CD8-positive, alpha-beta memory T cell (primary cell): ENCODE measurements at places on chromosomes 7 and 10. TPM values are rescaled to one million over a fixed set of nuclear protein-coding genes. Genes with fewer than 3 reads are reported as not detected.

GIMAP1 gene
- total RNA-seq = 9.8 TPM

C10orf67 gene
- total RNA-seq = not detected

NKX2-3 gene
- not detected for total RNA-seq

TFPI2 gene
- total RNA-seq = not detected

TSPAN13 gene
- 0.66 TPM for total RNA-seq

PDE1C gene
- total RNA-seq = not detected

CCDC172 gene
- total RNA-seq = not detected

SUN3 gene
- total RNA-seq = not detected

INPP5A gene
- 4.8 TPM for total RNA-seq

FAM131B gene
- total RNA-seq = 2.4 TPM

SLC18A2 gene
- total RNA-seq = 0.07 TPM

PTF1A gene
- not detected for total RNA-seq

HOXA10 gene
- not detected for total RNA-seq

ZNF487 gene
- total RNA-seq = 1.5 TPM

DMBT1 gene
- total RNA-seq = not detected

DPYSL4 gene
- 3.2 TPM for total RNA-seq

MMD2 gene
- total RNA-seq = not detected

OR2A14 gene
- total RNA-seq = not detected

DCLRE1A gene
- 16.9 TPM for total RNA-seq

AUTS2 gene
- 4.4 TPM for total RNA-seq

ANKIB1 gene
- total RNA-seq = 44.7 TPM

FAM237B gene
- not detected for total RNA-seq

TRIL gene
- total RNA-seq = not detected

SHH gene
- total RNA-seq = not detected

ELFN1 gene
- 0.15 TPM for total RNA-seq

HSPA12A gene
- 0.07 TPM for total RNA-seq

HOXA11 gene
- total RNA-seq = not detected

CHST15 gene
- total RNA-seq = 0.24 TPM

PILRB gene
- 33.7 TPM for total RNA-seq

PTPRE gene
- total RNA-seq = 25.2 TPM

MYO3A gene
- total RNA-seq = not detected

ADAMTS14 gene
- not detected for total RNA-seq

THSD7A gene
- total RNA-seq = not detected

STEAP2 gene
- not detected for total RNA-seq

PRLHR gene
- total RNA-seq = not detected

SFRP5 gene
- not detected for total RNA-seq

TFAM gene
- 124 TPM for total RNA-seq

DIP2C gene
- total RNA-seq = 0.44 TPM

LRRC17 gene
- not detected for total RNA-seq

ANKMY2 gene
- 10.7 TPM for total RNA-seq

KLF14 gene
- total RNA-seq = not detected

LIPN gene
- total RNA-seq = not detected

INA gene
- 0.73 TPM for total RNA-seq

CABCOCO1 gene
- not detected for total RNA-seq

PDGFA gene
- total RNA-seq = 11.9 TPM

AGR3 gene
- not detected for total RNA-seq

CCNJ gene
- 10.0 TPM for total RNA-seq

CPN1 gene
- not detected for total RNA-seq
